ENCODE measurements at places on chromosomes 1 and 21.

DNA sequence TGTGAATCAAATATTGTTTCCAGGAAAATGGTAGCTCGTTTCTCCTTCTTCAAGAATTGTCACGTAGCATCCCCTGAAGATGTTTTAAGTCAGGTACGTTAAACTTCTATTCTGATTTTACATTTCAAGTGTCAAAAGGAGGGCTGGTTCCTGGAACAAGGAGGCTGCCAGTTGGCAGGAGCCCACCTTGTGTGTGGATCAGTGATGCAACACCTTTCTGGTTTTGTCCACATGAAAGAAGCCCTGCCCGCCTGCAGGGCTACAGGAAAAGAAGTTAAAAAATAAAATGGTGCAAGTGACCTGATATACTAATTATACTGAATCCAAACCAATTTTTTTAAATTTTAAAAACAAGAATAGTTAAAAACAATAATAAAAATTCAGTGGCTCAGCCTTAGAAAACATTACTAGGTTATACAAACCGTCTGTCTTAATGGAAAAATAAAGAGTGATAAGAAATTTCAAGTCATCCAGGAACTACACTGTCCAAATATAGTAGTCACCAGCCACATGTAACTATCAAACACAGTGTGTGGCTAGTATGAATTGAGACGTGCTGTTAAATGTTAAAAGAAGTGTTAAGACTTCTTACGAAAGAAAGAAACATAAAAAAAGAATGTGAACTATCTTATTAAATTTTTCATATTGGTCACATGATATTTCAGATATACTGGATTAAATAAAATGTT lies 123.1 kb downstream of the APP start:
- no peak for DNase-seq

- DNase-seq: no peak
These were observed 154.8 kb downstream of the SLC45A1 start for GRCh38 chr1:8472668-8473067.

GRCh38 chr1:34101151-34101550 lies 63.9 kb downstream of the CSMD2 start:
- DNase-seq: no peak

DNA sequence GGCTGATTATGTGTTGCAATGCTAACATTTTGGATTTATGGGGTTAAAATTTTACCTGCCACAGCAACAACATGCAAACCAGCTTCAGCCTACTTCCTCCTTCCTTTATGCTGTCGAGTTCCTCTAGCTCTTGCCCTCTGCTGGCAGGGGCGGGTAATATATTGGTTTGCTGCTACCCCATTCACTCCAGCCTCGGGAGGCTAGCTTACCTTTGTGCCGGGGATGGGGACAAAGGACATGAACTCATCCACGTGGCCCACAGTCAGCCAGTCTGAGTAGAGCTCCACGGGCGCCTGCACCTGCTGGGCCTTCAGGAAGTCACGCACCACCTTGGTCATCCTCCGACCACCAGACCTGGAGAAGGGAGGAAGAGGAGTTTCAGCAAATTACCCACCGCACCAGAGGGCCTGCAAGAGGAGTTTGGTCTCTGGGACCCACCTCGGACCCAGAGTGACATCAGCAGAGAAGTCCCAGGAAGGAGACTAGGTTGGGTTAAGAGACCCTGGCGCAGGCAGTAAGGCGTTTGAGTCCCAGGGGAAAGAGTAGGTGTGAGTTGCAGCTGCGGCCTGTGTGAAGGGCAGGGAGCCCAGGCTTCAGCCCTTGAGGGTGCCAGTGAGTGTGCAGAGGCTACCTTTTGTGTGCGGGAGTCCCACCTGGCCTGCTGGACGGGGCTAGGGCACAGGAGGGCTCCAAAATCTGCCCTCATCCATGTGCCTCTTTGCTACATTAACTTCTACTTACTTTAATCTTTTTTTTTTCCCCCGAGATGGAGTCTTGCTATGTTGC lies 21.8 kb upstream of the SDHB start:
- no peak for DNase-seq
